ENCODE measurements at places on chromosomes 3 and 15.
A peak's percentile ranks its signal among the peaks of the same experiment; 100 is the strongest.

- no peak for DNase-seq
These were observed 9.1 kb upstream of the HHATL start for GRCh38 chr3:42711491-42712343.

DNA sequence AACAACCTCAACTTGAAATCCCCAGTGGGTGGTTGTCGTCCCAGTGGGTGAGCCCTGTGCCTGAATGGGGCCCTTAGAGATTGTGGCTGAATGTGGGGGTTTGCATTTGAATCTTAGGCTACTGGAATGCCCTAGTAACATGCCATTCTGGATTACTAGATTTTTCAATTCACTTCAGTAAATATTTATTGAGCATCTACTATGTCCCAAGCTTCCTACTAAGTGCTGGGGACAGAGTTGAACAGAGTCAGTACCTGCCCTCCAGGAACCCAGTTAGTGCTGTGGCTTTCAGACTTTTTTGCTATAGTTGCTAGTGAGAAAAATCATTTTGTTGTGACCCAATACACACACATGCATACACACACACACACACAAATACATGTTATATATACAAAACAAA is 39.0 kb downstream of the CORO2B start:
- no peak for DNase-seq

DNA sequence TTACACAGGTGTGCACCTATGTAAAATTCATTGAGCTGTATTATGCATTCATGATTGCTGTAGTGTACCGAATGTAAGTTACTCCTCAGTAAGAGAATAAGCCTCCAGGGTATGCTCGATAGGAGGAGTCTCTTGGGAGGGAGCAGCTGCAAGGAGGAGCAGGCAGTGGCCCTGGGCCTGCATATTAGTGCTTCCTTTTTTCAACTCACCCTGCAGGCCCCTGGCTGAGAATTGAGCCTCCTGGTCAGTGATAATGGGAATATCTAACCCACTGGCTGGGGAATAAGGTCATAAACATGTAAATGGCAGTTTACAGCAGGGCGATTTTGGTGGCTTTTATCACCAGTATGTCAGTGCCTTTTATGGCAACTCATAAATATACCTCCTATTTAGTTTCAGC is 21.7 kb upstream of the SFMBT1 start:
- DNase-seq, result no peak

DNA sequence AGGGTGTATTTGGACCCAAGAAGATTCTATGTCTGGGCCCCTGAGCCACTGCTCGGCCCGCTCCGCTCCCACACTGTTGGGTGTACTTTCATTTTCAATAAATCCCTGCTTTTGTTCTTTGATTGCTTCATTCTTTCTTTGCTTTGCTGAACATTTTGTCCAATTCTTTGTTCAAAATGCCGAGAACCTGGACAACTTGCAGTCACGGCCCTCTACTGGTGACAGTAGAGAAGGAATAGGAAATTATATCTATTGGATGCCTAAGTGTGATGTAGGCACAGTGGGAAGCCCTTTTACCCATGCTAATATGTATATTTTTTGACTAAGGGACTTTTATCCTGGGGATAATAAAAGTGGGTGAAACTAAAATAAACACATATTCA is 340.8 kb downstream of the LRRC3B start:
- DNase-seq, result no peak

DNA sequence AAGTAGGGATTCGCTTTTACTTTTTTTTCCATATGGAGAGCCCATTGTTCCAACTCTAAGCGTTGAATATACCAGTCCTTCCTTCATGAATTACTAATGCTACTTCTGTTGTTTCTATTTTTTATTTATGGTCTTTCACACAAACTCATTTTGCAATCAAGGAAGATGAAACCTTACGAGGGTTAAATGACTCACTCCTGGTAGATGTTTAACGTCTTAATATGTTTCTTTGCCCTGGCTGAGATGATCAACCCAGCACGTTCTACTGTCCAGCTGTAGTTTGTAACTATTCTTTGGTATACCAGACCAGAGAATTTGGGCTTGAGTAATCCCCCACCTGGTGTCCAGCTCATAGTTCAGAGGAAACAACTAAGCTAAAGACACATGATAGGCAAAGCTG is 23.1 kb downstream of the CDCP1 start:
- DNase-seq, result no peak

GRCh38 chr15:88834211-88834812 is 31.1 kb downstream of the ACAN start:
- DNase-seq, result peak; percentile 26
